ENCODE measurements at places on chromosomes 12 and 14.
A peak's percentile ranks its signal among the peaks of the same experiment; 100 is the strongest.

DNA sequence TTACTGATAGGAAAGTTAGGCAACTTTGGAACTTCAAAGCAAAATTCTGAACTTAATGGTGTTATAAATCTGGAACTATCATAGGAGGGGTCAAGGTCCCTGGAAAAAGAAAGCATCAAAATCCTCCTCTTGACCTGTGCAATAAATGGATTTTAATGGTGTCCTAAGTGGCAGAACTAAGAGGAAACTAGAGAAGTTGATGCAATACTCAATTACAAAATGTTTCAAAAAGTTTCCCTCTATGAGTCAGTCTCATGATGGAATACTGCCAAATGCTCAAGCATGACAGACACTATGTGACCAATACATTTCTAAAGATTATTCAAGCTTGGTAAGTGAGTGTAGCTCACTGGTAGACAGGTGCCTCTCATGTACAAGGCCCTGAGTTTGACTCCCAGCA, 47.7 kb upstream of the ERGIC2 start:
- no peak for DNase-seq

- no peak for DNase-seq
These were observed 148.7 kb upstream of the CLEC14A start for GRCh38 chr14:38404616-38405015.

GRCh38 chr14:99472937-99473336, 7.7 kb downstream of the SETD3 start:
- DNase-seq: no peak

GRCh38 chr14:104427131-104427851, 152.3 kb upstream of the C14orf180 start:
- no peak for DNase-seq

- no peak for DNase-seq
These were observed 82.8 kb downstream of the SLC25A47 start for GRCh38 chr14:100405760-100406455.

- no peak for DNase-seq
These were observed 58.7 kb downstream of the DRAM1 start for GRCh38 chr12:101935890-101936746.

DNA sequence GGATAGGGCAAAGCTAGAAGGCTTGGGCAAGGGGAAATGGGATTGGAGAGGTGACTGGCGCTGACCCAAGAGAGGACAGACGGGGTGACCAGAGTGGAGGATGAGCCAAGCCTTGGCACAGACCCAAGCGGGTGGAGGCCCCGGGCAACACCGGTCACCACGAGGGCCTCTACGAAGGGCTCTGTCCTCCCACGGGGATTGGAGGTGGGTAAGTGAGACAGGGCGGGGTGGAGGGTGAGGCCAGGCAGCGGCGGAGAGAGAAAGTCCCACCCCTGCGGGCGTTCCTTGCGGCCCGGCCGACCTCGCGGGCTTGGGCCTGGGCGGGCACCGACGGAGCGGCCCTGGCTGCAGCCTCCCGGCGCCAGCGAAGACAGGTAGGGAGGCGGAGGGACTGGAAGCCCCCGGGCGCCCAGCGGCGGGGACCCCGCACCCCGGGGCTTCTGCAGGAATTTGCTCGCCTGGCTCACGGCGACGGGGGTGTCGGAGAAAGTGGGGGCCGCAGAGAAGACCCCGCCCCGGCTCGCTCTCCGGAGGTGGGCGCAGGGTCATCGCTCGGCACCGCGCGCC, at the start of gene PAPLN:
PAPLN (plus strand) TSS at position 288 of the 567 bp plus-strand sequence. CDS start 2,273 bp downstream, outside the sequence.
- DNase-seq: no peak

GRCh38 chr14:69298131-69299071, 38.4 kb downstream of the GALNT16 start:
- DNase-seq: no peak

DNA sequence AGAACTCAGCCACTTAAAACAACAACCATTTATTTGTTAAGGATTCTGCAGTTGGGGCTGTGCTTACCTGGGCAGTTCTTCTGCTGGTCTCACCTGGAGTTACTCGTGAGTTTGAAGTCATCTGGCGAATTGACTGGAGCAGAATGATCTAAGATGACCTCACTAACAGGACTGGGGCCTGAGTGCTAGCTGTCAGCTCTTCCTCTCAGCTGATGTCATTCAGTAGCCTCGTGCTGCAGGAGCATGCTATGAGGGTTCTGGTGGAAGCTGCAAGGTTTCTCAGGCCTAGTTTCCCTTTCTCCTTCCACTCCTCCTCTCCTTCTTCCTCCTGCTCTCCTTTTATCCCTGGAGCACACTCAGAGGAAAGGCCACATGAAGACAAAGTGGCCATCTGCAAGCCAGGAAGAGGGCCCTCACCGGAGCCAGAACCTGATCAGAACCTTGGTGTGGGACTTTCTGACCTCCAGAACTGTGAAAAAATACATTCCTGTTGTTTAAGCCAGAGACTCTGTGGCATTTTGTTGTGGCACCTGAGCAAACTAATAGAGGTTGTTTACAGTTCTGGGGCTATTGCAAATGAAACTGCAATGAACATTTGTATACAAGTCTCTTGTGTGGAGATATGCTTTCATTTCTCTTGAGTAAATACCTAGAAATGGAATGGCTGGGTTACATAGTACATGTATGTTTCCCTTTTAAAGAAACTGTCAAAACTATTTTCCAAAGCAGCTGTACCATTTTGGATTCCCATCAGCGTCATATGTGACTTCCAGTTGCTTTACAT, 21.9 kb upstream of the MAP3K9 start:
- DNase-seq: no peak

DNA sequence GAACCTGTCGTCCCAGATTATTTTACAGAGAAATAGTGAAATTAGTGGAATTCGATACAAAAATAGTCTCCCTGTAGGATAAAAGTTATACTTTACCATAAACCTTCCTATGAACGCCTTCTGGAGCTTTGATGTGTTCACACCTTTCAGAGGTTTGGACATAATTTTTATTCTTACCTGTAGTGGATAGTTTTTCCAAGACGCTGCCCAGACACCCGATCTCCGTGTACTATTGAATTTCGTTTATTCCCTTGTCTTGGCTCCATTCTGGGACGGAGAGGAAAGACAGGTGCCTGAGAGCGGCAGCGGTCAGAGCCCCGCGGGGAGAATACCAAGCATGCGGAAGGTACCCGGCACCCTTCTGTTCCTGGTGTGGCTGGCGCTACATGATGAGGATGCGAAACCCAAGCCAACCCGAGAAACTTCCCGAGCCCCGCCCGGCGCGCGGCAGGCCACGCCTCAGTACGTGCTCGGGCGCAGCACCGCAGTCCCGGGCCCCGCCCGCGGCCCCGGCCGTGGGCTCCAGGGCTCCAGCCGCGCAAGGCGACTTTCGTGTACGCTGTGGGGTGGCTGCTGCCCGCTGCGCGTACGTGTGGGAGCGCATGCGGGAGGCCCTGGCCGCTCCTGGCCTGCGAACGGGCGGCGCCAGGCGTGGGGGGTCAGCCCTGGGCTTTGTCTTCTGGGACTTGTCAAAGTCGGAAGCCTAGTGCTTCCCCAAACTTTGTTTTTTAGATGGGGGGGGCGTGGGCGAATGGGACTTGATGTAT, 11.3 kb upstream of the SNAPC1 start:
- peak; percentile 65 for DNase-seq

DNA sequence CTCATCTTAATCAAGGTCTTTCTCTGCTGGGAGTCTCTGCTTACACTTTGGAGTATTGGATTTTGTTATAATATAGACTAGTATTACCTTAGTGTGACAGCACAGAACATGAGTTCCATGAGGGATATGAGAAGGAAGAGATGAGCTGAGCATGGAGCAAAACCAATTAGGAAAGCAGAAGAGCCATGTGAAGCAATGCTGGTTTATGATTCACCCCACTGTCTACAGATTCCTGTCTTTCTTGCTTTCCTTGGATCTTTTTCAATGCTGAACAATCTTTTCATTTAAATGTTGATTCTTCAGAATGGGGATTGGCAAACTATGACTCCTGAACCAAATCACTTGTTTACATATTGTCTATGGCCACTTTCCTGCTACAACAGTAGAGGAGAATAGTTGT, 70.4 kb upstream of the KITLG start:
- DNase-seq: no peak

- no peak for DNase-seq
These were observed 90.8 kb downstream of the LIN7A start for GRCh38 chr12:80846952-80847351.

GRCh38 chr14:100131181-100131580, 28.3 kb downstream of the DEGS2 start:
- DNase-seq: no peak

GRCh38 chr12:104602896-104603295, 146.1 kb downstream of the CHST11 start:
- no peak for DNase-seq

DNA sequence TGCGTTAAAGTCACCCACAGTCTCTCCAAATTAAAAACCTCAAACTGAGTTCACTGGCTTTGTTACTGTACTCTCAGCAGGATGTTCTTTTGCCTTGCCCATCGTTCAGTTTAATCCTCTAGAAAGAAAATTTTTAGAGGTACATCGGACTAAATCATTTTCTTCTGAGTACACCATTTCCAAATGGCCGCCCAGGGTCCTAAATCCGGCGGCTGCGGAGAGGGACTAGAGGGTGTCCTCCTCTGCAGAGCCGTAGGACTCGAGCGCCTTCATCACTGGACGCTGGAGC, 1.4 kb downstream of the LIN7A start:
- no peak for DNase-seq

Data from activated CD8-positive, alpha-beta memory T cell treated with anti-CD3 and anti-CD28 coated beads for 1 hour (primary cell).